ENCODE measurements at places on chromosomes 6 and 20.
A peak's percentile ranks its signal among the peaks of the same experiment; 100 is the strongest.

DNA sequence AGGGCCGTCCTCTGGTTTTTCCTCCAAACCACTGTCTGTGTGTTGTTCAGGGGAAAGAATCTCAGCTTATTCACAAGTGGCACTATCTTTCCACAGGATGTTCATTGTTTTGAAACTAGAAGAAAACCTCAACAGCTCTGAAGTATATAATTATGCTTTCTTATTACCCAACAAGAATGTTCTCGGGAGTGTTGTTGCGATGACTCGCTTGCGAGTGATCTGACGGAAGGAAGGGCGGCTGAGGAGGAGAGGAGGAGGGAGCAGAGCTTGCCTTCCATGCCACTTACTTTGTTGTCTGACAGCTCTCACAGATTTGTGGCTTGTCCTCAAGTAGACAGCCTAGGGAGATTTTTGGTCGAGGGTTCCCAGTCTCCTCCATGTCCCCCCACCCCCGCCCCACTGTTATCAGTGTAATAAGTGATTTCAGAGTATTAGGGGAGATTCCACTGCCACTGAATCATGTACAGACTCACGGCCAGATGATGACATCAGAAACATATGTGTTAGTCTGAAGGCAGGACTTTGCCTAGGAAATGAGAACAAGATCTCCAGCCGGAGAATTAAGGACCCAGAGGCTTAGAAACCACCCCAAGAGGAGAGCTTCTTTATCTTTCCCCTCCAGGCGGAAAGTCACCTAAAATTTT, 80.7 kb upstream of the CCN6 start:
- peak; percentile 47 for DNase-seq

DNA sequence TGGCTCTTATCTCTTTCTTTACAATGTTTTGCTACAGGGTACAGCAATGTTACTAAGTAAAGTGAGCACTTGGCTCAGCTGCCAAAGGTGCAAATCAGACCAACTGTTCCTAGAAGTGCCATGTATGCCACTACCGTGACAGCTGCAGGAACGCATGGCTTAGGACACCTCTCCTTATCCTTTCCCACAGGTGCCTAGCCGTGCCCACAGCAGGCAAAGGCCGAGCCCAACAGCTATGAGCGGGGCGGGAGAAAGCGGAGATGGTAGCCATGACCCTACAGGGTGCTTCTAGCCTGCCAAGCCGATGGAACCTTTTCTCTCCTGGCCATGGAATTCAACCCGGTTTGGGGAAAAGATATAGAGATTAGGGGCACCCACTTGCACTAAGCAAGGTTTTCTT, 97.1 kb downstream of the FAXC start:
- DNase-seq = no peak

- no peak for DNase-seq
These were observed 626.1 kb upstream of the ID4 start for GRCh38 chr6:19210849-19211590.

GRCh38 chr20:36532388-36532787, 8.9 kb upstream of the MYL9 start:
- no peak for DNase-seq
